ENCODE measurements at places on chromosomes 4 and X.

DNA sequence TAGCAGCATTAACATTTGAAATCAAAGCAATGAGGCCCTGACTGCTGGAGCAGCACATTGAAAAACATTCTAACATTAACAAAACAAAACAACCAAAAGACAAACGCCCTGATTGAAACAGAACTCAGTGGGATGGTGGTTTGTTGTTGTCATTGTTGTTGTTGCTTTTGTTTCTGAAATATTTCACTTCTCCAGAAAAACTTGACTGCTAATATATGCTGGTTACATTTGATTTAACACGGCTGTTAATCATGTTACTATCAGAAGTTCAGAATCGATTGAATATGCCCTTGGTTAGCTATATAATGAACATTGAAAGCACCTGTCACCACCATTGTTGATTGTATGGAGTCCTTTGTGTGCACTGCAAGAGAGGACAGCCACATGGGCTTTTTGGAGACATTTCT, 790.4 kb upstream of the GALNTL6 start:
- no peak overlapping the region for H3K27ac ChIP-seq
- no peak for DNase-seq
- H3K36me3 ChIP-seq: no peaks in the 10 kb centered on the region
- no peak overlapping the region for H3K4me3 ChIP-seq
- no peaks in the 10 kb centered on the region for H3K4me1 ChIP-seq

DNA sequence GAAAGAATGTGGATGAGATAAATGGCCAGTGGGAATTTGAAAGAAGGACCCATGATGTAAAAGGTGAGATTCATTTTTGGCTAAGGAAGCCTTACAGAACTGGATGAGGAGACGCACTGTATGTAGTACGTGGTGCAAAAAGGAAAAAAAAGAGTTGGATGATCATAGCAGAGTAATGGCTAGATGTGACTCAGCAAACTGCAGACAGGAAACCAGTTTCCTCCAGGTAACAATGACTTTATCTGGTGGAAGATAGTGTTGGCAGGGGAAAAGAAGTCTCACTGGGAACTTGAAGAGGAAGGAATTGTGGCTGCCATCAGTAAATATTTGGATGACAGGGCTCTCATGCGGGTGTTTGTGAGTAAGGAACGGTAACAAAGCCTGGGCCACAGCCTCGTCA, 243.2 kb downstream of the CPE start:
- no peak for DNase-seq
- no peak overlapping the region for H3K27ac ChIP-seq
- no peaks in the 10 kb centered on the region for H3K4me1 ChIP-seq

DNA sequence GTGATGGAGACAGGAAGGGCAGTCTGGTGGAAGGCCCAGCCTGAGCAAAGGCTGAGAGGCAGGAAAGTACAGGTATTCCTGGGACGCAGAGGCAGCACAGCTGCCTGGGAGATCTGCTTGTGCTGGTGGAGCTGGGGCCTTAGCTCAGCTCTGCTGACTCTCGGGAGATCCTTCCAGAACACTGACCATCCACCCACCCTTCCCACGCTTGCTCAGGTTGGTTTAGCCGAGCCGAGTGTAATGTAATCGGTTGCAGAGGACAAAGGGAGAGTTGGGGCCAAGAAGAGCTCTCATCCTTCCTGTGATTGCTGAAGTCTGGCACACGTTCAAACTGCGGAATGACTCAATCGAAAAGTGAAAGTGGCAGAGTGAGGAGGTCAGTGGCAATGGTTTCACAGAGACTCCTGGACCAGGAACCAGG, 43.1 kb upstream of the GPR78 start:
- DNase-seq: peak; percentile 77
- H3K27me3 ChIP-seq: no peaks in the 10 kb centered on the region
- H3K36me3 ChIP-seq: no peaks in the 10 kb centered on the region
- H3K4me3 ChIP-seq: no peak overlapping the region
- H3K4me1 ChIP-seq: no peaks in the 10 kb centered on the region

GRCh38 chr4:36772154-36772516, 472.4 kb upstream of the NWD2 start:
- H3K27me3 ChIP-seq: no peaks in the 10 kb centered on the region
- H3K27ac ChIP-seq: no peak overlapping the region
- H3K36me3 ChIP-seq: no peaks in the 10 kb centered on the region

GRCh38 chrX:15906041-15906943, 51.7 kb upstream of the AP1S2 start:
- DNase-seq: no peak
- H3K4me1 ChIP-seq: no peaks in the 10 kb centered on the region
- no peak overlapping the region for H3K27ac ChIP-seq
- no peak overlapping the region for H3K4me3 ChIP-seq

- peaks cover 38% of the 10 kb centered on the region for H3K4me1 ChIP-seq
- no peak for DNase-seq
- no peak overlapping the region for H3K27ac ChIP-seq
- no peaks in the 10 kb centered on the region for H3K36me3 ChIP-seq
- no peaks in the 10 kb centered on the region for H3K27me3 ChIP-seq
These were observed 95.2 kb upstream of the KLF3 start for GRCh38 chr4:38568768-38569167.

GRCh38 chrX:150465881-150466775, 102.3 kb upstream of the MTM1 start:
- H3K27me3 ChIP-seq: no peaks in the 10 kb centered on the region
- H3K27ac ChIP-seq: no peak overlapping the region
- no peaks in the 10 kb centered on the region for H3K36me3 ChIP-seq
- H3K4me1 ChIP-seq: no peaks in the 10 kb centered on the region

GRCh38 chrX:10197279-10198210, 40.8 kb downstream of the CLCN4 start:
- peak; percentile 34 for DNase-seq
- no peaks in the 10 kb centered on the region for H3K4me1 ChIP-seq
- no peaks in the 10 kb centered on the region for H3K36me3 ChIP-seq
- H3K4me3 ChIP-seq: no peak overlapping the region
- no peaks in the 10 kb centered on the region for H3K27me3 ChIP-seq

- H3K27ac ChIP-seq: no peak overlapping the region
- H3K4me3 ChIP-seq: no peak overlapping the region
- H3K4me1 ChIP-seq: no peaks in the 10 kb centered on the region
- no peaks in the 10 kb centered on the region for H3K27me3 ChIP-seq
These were observed 71.1 kb upstream of the KCNIP4 start for GRCh38 chr4:22019676-22020075.

GRCh38 chrX:4710618-4711433, 997.4 kb upstream of the PRKX start:
- H3K4me1 ChIP-seq: no peaks in the 10 kb centered on the region
- no peak overlapping the region for H3K27ac ChIP-seq
- no peaks in the 10 kb centered on the region for H3K27me3 ChIP-seq

DNA sequence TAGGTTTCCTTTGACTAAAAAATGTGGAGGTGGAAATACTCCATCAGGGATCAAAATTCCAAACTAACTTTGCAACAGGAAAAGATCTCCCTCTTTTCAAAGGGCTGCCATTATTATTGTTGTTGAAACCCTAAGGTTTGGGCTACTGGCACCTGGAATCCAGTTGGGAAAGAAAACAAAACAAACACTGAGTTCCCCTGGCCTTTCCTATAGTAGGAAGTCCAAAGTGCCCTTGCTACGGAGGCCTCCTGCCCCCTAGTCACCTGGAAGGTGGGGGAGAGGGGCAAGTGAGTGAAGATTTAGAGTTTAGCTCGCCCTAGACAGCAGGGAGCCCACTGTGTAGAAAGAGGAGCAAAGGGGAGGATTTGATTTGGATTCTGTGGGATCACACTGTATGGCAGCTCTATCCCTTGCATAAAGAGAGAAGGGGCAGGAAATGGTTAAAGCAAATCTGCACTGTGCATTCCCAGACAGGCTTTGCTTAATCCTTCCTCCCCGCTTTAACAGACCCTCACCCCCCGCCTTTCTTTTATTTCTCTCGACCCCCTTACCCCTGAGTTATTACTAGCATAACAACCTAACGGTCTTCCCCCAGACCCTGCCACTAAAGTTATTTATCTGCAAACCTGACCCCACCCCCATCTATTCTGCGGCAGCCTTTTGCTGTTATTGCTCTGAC, 627 bp upstream of the FAT4 start:
- H3K27ac ChIP-seq: peak overlapping the region; percentile 60
- H3K27me3 ChIP-seq: peaks cover 8% of the 10 kb centered on the region
- H3K36me3 ChIP-seq: no peaks in the 10 kb centered on the region
- H3K4me1 ChIP-seq: no peaks in the 10 kb centered on the region
- DNase-seq: no peak

GRCh38 chrX:72340041-72340440, 34.3 kb upstream of the CITED1 start:
- no peak for DNase-seq
- H3K27ac ChIP-seq: no peak overlapping the region
- no peaks in the 10 kb centered on the region for H3K36me3 ChIP-seq
- H3K4me1 ChIP-seq: no peaks in the 10 kb centered on the region

GRCh38 chrX:72271812-72272211, 5.2 kb downstream of the RPS4X start:
- H3K27ac ChIP-seq: no peak overlapping the region
- no peak for DNase-seq
- no peaks in the 10 kb centered on the region for H3K27me3 ChIP-seq
- peaks cover 44% of the 10 kb centered on the region for H3K36me3 ChIP-seq
- H3K4me1 ChIP-seq: no peaks in the 10 kb centered on the region

DNA sequence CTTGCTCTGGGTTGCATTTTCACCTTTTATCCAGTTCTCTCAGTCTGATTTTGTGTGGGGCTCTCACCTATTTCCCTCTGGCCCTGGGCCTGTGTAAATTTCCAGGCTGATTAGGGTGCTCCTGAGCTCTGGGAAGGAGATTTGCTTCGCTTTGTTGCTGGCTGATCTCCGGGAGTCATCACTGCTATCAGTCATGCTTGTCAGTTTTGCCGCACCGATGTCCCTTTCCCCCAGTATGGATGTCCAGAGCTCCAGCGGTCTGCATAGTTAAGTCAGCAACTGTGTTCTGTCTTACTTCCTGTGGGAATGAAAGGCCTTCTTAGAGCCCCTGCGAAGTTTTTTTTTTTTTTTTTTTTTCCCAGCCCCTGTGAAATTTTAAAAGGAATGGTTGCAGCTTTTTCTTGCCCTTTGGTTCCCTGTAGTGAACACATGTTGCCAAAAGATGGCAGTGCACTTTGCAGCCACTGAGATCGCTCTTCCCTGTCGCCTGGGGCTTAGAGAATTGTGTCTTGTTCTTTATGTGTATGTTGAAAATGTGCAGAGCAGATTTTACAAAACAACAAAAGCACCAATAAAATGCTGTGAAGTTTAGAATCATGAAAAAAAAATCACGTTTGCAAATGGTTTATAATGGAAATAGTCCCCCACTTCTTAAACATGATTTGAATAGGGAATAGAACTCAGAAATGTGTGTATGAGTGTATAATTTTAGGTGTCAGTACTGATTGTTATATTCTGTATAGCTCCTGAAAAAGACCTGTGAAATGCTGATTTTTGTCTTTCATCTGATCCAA, 109.1 kb upstream of the SLC4A4 start:
- peaks cover 4% of the 10 kb centered on the region for H3K4me1 ChIP-seq
- peak; percentile 63 for DNase-seq
- no peaks in the 10 kb centered on the region for H3K36me3 ChIP-seq
- H3K4me3 ChIP-seq: no peak overlapping the region
- H3K27ac ChIP-seq: no peak overlapping the region
- no peaks in the 10 kb centered on the region for H3K27me3 ChIP-seq

- peak; percentile 94 for DNase-seq
- no peaks in the 10 kb centered on the region for H3K27me3 ChIP-seq
- H3K4me1 ChIP-seq: peaks cover 7% of the 10 kb centered on the region
- no peak overlapping the region for H3K4me3 ChIP-seq
- H3K27ac ChIP-seq: peak overlapping the region; percentile 82
These were observed 62.2 kb upstream of the FAM241A start for GRCh38 chr4:112082954-112083586.

- no peaks in the 10 kb centered on the region for H3K27me3 ChIP-seq
- no peak for DNase-seq
- H3K27ac ChIP-seq: no peak overlapping the region
- no peaks in the 10 kb centered on the region for H3K36me3 ChIP-seq
- no peak overlapping the region for H3K4me3 ChIP-seq
- H3K4me1 ChIP-seq: no peaks in the 10 kb centered on the region
These were observed 47.4 kb upstream of the VEGFC start for GRCh38 chr4:176840166-176840565.

- H3K4me3 ChIP-seq: no peak overlapping the region
- H3K27me3 ChIP-seq: no peaks in the 10 kb centered on the region
- no peaks in the 10 kb centered on the region for H3K36me3 ChIP-seq
- H3K27ac ChIP-seq: no peak overlapping the region
- no peaks in the 10 kb centered on the region for H3K4me1 ChIP-seq
- DNase-seq: no peak
These were observed 127.0 kb downstream of the HS6ST2 start for GRCh38 chrX:132831336-132831973.

DNA sequence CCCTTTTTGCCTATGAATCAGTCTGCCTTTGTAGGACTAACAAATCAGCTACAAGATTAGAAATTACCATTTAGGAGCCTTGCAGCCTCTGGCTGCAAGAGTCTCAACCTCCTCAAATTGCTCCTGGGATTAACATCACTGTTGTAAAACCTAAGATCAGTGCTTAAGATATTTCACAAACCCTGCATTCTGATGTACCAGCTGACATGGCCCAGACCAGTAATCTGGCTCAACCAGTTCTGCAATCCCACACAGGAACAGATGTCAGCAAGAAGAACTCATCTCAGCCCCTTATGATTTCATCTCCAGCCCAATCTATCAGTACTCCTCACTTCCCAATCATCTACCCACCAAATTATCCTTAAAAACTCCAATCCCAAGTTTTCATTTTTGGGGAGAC, 32.5 kb upstream of the AADAT start:
- DNase-seq: no peak
- H3K27ac ChIP-seq: no peak overlapping the region
- no peaks in the 10 kb centered on the region for H3K4me1 ChIP-seq
- H3K27me3 ChIP-seq: peaks cover 2% of the 10 kb centered on the region
- H3K36me3 ChIP-seq: no peaks in the 10 kb centered on the region
- H3K4me3 ChIP-seq: no peak overlapping the region

Data from small intestine (tissue), 16 donors.